Stimulated activated CD4-positive, alpha-beta T cell treated with anti-CD3 and anti-CD28 coated beads, Interleukin-4, amount 100 ng/mL, for 4 hours (primary cell): ENCODE measurements at places on chromosomes 4 and X.

GRCh38 chr4:136505020-136505419 is 1027.3 kb downstream of the PCDH18 start:
- DNase-seq, result no peak

DNA sequence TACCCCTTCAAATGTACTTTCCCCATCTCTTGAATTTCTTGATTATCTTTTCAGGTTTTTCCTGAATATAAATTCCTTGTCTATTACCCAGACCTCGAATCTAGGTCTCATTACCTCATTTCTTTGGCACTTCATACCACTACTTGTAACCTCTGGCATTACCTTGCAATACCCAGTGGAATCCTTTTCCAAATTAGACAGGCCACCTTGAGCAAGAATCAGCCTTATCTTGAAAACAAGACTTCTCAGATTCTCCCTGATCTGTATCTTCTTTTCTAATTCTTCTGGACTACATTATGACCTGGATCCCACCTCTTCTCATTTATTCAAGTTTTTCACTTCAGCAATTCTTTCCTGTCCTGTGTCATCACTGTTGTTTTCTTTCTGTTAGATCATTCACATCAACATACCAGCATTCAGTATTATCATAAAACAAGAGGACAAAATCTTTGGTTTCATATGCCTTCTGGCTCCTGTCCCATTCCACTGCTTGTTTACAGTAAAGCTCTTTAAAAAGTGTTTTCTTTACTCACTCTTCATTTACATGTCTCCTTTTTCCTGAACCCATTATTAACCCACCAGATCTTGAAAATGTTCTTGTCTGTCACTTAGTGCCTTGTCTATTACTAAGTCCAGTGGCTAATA is 275.6 kb upstream of the HS3ST1 start:
- no peak for DNase-seq

DNA sequence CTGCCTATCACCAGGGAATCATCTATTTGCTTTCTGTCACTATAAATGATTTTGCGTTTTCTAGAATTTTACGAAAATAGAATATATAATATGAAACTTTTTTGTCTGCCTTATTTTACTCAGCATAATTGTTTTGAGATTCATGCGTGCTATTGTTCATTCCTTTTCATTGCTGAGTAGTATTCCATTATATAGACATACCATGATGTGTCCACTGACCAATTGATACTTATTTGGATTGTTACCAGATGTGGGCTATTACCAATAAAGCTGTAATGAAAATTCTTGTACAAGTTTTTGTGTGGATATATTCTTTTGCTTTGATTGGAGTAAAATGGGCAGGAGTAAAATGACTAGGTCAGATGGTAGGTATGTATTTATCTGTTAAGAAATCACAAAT is 390.7 kb upstream of the EMCN start:
- no peak for DNase-seq

DNA sequence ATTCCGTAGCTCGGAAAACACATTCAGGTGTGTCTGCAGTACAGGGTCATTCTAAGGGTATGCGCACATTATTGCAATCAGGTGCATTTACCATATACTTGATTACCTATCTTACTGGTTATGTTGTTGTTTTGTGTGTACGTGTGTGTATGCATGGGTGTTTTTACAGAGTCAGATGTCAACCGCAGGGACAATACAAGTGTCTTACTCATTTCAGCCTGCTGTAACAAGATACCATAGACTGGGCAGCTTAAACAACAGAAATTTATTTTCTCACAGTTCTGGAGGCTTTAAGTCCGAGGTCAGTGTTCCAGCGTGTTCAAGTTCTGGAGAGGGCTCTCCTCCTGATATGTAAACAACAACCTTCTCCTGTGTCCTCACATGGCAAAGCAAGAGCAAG is 316.7 kb downstream of the DMD start:
- DNase-seq, result no peak

DNA sequence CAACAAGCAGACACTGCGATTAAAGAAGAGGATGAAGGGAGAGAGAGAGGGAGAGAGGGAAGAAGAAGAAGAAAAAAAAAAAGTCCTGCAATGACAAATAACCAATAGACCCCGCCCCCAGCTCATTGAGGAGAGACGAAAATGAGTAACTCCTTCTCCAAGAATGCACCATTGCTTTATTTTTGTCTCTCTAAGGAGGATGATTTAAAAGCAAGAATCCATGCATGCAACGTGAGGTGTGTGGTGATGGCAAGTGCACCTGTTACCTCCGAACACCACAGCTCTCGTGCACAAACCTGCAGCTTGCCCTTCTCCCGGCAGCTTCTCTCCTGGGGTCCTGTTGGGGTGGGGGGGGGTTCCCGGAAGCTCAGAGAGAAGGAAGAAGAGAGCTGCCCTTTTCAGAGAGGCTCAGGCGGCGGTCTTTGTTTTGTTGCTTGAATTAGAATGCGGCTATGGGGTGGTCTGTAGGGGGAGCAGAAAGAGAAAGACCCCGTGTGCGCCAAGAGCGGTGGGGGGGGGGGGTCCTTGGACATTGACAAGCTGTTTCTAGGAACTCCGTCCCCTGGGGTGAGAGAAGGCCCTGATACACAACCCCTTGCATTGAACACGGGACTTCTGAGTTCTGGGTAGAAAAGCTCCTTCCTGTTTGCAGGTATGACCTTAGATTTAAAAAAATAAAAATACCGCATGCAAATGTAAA is 100.7 kb downstream of the CRLF2 start:
- no peak for DNase-seq

GRCh38 chrX:119501511-119502148 is 33.4 kb downstream of the SLC25A5 start:
- no peak for DNase-seq

DNA sequence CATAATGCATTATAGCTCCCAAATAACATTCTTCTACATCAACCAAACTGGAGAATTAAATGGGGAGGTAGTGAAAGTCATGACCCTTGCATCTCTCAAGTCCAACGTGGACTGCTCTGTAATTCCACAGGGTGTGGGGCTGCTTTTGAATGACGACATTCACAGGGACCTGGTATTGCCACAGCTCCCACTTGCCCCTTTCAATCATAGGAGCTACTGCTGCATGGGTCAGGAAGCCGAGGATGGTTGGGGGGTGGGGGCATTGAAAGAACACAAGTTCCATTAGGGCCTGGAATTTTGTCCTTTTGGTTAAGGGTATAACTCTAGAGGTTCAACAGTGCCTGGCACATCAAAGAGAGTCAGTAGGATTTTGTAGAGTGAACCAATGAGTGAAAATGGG is 7.4 kb upstream of the CT55 start:
- DNase-seq, result no peak

DNA sequence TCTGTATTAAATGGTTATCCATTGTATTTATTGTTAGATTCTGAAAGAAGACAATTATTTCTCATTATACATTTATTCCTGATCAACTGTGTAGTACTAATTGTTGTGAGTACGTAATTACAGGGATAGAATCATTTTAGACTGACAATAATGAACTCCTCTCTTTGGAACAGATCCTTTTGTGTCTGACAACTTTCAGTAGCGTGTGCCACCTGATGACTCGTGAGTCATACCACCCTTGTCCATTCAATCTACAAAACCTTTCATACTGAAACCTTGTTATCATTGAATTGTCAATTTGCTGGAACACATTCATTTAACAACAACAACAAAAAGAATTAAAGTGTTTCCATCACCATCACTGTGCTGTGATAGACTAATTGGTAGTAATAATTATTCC is 602.7 kb upstream of the PCDH7 start:
- DNase-seq, result no peak

DNA sequence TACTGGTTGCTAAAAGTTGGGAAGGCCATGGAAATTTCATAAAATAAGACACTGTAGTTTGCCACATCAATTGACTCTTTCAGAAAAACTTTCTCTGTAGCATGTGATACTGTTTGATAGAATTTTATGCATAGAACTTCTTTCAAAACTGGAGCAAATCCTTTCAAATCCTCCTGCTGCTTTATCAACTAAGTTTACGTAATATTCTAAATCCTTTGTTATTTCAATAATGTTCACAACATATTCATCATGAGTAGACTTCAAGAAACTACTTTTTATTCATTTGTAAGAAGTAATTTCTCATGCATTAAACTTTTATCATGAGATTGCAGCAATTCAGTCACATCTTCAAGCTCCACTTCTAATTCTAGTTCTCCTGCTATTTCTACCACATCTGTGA is 199.3 kb downstream of the PCDH18 start:
- DNase-seq, result no peak

- DNase-seq, result no peak
These were observed 80.9 kb downstream of the ARHGAP36 start for GRCh38 chrX:131139072-131139471.

GRCh38 chr4:4461850-4462249 is 74.9 kb downstream of the NSG1 start:
- peak; percentile 12 for DNase-seq

DNA sequence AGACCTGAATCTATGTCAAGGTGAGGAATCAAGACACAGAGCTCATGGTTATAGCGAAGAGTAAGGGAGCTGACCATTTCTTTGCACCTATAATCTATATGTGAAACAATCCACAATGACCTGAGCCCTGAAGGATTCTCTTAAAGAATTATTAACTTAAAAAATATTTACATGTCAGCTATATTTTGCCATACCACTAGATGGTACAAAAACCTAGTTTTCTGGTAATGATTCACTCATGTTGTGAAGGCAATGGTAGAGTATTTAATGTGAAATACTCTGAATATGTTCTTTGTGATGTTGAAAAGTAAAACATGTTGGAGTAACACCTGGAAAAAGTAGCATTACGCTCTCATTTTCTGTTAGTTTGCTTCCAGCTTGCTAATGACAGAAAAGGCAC is 40.0 kb downstream of the VGLL1 start:
- no peak for DNase-seq

GRCh38 chr4:17511509-17511949 is 361 bp downstream of the QDPR start:
- DNase-seq, result peak; percentile 59

DNA sequence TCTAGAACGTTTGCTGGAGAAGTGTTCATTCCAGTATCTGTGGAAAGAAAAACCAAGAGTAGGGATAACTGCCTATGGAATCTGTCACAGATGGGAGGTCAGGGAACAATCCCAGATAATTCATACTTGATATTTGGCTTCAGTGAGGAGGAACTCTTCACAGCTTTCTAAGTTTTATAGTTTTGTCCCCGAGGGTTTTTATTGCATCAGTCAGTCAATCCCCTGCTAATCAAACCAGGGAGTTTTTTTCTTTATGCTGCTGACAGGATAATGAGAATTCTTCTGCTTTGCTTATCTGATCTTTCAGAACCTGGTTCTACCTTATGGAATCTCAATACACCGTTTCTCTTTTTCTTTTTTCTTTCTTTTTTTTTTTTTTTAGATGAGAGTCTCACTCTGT is 633 bp upstream of the TRIML2 start:
- no peak for DNase-seq

DNA sequence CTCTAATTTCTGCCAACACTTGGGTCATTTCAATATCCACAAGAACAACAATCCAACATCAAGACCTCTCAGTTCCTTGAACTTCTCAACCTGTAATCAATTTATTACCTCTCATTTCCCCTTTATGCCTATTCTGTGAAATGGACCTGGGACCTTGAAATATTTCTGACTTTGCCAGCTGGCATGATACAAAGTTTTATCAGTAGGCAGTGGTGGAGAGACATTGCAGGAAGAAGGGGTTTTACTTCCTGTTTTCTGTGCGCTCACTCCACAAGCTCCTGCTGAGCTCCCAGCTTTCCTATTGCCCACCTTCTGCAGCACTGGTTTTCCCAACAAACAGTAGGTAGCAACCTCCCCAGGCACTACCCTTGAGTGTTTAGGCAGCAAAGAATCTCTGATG is 3.5 kb upstream of the ARHGEF6 start:
- DNase-seq, result no peak

- no peak for DNase-seq
These were observed 38.1 kb upstream of the UGT2B15 start for GRCh38 chr4:68708566-68708965.

- DNase-seq, result no peak
These were observed 54.0 kb downstream of the SNX25 start for GRCh38 chr4:185263419-185263818.

GRCh38 chr4:95505799-95506198 is 43.0 kb downstream of the UNC5C start:
- DNase-seq, result no peak

GRCh38 chr4:8419222-8420041 is 21.1 kb downstream of the ACOX3 start:
- DNase-seq, result peak; percentile 18

DNA sequence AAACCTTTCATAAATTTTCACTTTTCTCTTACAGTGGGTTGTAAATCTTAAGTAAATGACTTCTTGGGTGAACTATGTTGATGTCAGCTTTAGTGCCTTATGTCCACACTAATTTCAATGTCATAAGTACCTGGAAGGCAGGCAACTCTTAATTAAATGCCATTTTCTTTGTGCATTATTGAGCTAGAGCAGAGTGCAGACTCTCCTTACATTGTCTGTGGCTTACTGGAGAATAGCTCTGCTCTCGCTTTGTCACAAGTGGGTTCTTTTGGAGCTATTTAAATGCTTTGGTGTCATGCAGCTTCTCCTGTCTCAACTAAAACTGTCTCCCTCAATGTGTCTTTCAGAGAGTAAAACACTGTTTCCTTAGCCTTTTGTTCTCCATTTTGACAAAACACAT is 411.6 kb downstream of the STIM2 start:
- DNase-seq, result no peak

- DNase-seq, result no peak
These were observed 59.8 kb downstream of the ZNF711 start for GRCh38 chrX:85303544-85303943.

DNA sequence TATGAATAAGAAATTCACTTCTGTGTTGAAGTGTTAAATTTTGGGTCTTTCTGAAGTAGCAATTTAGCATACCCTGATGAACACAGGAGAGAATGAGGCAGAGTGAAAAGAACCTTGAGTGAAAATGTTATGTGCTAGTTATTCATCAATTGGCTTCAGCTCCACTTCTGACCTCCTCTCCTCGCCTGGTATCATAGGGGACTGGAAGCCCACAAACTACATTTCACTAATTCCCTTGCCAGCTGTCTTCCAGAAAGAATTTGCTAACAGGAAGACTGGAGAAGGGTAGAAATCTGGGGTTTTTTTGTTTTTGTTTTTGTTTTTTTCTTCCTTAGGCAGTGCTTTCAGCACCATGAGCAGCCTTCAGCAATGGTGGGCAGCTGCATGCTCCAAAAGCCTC is 5.5 kb upstream of the DAPP1 start:
- DNase-seq, result no peak

GRCh38 chr4:40559585-40560465 is 69.8 kb downstream of the RBM47 start:
- DNase-seq, result no peak

DNA sequence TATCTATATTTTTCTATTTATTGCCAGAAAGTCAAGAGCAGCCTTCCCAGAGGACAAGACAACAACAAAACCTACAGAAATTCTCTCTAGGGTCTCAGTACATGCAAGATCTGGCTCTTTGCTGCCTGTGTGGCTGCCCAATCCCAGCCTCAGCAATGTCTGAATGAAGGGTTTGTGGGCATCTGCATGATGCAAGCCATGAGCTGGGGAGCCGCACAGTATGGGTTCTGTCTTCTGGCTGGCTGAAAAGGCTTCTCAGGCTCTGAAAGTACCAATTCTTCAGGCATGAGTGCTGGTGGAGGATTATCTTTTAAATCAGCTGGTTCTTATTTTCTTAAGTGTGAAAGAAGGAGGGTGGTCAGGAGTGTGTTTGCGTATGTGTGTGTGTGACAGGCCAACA is 104.6 kb downstream of the PDGFRA start:
- DNase-seq, result no peak
